Astrocyte of the hippocampus (primary cell): ENCODE measurements at places on chromosomes 3 and 15.

- peak; percentile 52 for DNase-seq
Measured at GRCh38 chr3:34067536-34068051, 269.2 kb downstream of the PDCD6IP start.

GRCh38 chr15:88476635-88477060, 9.1 kb downstream of the MRPS11 start:
- DNase-seq, result peak; percentile 65

DNA sequence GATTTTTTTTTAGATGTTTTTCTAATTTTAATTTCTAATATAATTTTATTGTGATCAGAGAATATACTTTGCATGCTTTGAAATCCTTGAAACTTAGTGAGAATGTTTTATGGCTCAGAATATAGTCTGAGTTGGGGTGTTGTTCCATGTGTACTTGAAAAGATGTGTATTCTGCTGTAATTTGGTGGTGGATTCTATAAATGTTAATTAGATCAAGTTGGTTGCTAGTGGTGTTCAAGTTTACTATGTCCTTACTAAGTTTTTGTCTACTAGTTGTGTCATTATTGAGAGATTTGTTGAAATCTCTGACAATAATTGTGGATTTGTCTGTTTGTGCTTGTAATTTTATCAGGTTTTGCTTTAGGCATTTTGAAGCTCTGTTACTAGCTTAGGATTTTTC, 29.7 kb downstream of the GLCE start:
- DNase-seq, result no peak

DNA sequence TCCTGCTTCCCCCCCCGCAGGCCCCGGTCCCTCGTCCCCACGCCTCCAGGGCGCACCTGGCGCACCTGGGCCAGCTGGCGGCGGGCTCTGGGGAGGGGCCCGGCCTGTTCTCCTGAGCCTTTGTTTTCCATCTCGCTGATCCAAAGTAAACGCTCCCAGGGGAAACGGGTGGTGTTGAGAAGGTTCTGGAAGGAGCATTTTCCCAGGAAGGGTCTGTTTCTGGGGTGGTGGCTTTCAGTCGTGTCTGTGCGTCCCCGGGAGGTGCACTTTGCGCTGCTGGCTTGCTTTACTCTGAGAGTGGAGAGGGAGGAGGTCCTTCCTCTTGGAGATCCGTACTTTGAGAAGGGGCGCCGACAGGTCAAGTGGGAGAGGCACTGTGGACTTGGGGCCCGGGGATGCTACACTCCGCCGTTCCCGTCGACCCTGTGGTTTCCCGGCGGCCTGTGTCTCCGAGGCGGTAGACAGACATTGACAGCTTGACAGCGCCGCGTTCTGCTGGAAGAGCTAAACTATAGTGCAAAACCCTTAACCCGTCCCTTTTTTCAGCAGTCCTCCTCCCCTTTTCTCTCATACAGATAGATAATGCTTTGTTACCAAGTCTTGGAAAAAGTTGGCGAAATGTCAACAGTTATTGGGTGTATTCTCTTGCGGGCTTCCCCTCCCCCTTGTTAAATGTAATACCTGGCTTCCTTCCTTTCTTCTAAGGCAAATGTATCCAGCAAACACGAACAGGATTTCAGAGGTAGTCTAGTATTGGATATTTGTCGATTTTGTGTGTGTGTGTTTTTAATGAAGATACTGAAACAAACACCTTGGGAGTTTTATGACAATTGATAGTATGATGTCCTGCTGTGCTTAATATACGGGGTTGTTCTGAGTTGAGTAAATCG, 6.5 kb downstream of the TPM1 start:
- peak; percentile 71 for DNase-seq

DNA sequence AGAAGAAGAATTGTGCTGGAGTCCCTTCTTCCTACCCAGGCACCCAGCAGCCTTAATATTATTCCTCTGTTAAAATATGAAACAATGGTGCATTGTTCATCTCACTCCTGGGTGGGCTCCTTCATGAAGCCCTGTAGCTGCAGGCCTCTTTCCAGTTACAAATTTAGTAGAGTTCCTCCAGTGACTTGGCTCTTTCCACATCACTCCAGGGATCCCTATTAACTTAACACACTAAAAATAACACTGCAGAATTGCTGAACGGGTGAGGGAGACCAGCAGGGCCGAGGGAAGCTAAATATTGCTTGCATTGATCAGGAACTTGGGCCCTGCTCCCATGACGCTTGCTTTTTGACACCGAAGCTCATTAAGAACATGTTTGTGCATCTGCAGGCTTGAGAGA, 142.3 kb downstream of the PDCD6IP start:
- no peak for DNase-seq

DNA sequence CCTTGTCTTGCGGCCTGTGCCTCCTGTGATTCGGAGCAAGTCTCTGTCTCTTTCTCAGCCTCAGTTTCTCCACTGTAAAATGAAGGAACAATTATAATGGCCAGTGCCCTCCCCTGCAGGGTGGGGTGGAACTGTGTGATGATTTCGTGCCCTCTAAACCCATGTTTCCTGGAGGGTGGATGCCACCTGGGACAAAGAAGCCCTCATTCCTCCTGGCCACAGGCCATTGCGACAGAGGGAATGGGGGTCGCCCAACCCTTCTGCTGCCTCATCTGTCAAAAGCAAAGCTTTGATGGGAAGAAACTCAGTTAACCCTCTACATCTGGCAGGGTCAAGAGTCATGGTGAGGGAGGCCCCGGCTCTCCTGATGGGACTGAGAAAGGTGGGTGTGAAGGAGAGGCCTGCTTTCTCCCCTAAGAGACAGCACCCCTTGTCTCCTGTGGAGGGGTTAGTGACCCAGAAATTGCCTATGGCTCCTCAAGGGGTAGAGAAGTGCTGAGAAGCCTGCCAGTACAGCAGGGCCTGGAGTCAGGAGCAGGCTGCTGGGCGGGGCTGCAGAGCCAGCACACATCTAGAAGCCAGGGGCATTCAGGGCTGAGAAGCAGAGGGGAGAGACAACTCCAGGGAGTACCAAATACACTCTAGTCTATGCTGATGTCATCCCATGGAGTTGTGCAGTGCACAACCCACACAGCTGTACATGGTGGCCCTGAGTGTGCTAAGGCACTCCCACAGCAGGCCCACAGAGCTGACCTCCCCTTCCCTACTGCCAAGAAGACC, 61.0 kb downstream of the PLXNA1 start:
- no peak for DNase-seq

GRCh38 chr3:100518983-100519382, 26.6 kb downstream of the TMEM45A start:
- no peak for DNase-seq

- DNase-seq, result no peak
Measured at GRCh38 chr15:39022532-39023305, 458.1 kb upstream of the RASGRP1 start.
